Endodermal cell (in vitro differentiated cells): ENCODE measurements at places on chromosomes 2 and 18. TPM values are rescaled to one million over a fixed set of nuclear protein-coding genes. Genes with fewer than 3 reads are reported as not detected.

- no peak for DNase-seq
These were observed 85.3 kb downstream of the CDK15 start for GRCh38 chr2:201891676-201892075.

GRCh38 chr2:188315750-188316149 lies 24.1 kb downstream of the GULP1 start:
- no peak for DNase-seq

DNA sequence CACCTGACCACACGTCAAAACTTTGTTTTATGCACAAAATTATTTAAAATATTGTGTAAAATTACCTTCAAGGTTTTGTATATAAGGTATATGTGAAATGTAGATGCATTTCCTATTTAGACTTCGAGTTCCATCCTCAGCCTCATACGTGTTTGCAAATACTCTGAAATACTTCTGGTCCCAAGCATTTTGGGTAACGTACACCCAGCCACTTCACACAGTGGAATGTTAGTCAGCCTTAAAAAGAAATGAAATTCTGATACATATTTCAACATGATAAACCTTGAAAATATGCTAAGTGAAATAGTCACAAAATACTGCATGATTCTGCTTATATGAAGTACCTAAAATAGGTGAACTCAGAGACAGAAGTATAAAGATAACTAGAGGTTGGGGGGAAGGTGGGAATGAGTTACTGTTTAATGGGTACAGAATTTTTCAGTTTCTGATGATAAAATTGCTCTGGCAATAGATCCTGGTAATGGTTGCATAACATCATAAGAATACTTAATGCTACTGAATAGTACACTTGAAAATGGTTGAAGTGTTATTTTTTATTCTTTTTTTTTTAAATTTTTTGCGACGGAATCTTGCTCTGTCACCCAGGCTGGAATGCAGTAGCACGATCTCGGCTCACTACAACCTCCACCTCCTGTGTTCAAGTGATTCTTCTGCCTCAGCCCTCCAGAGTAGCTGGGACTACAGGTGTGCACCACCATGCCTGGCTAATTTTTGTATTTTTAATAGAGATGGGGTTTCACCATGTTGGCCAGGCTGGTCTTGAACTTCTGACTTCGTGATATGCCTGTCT lies 24.0 kb downstream of the NOP58 start:
- DNase-seq: peak; percentile 12

- DNase-seq: no peak
These were observed 115.0 kb upstream of the RNU4ATAC start for GRCh38 chr2:121415727-121416126.

DNA sequence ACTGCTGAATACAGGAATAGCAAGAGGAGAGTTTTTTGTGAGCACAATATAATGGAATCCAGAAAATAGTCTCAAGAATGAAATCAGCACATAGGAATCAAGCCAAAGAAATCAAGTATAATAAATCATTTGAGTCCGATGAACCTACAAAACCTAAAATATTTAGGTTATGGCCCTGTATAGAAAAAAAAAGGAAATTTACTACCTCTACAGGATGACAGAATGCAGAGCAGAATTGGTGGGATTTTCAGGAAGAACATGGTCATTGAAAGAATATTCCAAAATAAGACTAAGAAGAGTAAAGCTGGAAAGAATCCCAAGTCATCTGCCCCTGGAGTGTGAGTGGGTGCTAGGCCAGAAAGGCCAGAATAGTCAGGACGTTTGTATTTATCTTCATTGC lies 1041.2 kb upstream of the CDH2 start:
- DNase-seq: no peak

- no peak for DNase-seq
These were observed 24.1 kb upstream of the HNMT start for GRCh38 chr2:137940154-137940553.

DNA sequence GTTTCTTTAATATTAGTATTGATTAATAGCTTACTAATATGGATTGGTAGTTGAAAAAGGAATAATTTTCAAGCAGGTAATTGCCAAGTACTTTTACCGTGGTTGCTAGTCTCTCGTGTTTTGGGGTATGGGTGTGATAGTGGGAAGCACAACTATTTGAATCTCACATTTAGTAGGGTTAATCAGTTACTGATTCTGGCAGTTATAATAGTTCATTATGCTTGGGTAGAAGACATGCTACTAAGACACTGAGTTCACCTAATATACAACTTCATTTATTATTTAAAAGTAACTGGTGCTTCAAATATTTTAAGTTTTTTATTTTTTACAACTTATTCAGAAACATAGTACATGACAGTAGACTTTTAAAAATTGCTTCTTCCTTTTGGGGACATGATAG lies 33.5 kb downstream of the SOCS6 start:
- no peak for DNase-seq

- no peak for DNase-seq
These were observed 43.3 kb upstream of the AAK1 start for GRCh38 chr2:69686813-69687212.

GRCh38 chr18:13280070-13280795 lies 61.7 kb downstream of the LDLRAD4 start:
- DNase-seq: peak; percentile 81

GRCh38 chr2:148814860-148815419 lies 60.1 kb upstream of the KIF5C start:
- DNase-seq: no peak

GRCh38 chr2:18378020-18378653 lies 182.3 kb downstream of the RDH14 start:
- peak; percentile 73 for DNase-seq

- no peak for DNase-seq
These were observed 215.3 kb upstream of the SESTD1 start for GRCh38 chr2:179479947-179480346.

Gene CNGA3
- total RNA-seq: 0.26 TPM in 1 of 3 replicates, not detected in the others

Gene MDH1B
- 1.6 and 2.9 TPM in 2 replicates for total RNA-seq
